ENCODE measurements at places on chromosomes 2 and 18.

GRCh38 chr18:8984131-8984721, 118.3 kb upstream of the NDUFV2 start:
- DNase-seq = no peak

- no peak for DNase-seq
Measured at GRCh38 chr2:19746137-19746600, 155.6 kb downstream of the TTC32 start.

GRCh38 chr2:176569574-176569973, 300.3 kb downstream of the MTX2 start:
- no peak for DNase-seq

DNA sequence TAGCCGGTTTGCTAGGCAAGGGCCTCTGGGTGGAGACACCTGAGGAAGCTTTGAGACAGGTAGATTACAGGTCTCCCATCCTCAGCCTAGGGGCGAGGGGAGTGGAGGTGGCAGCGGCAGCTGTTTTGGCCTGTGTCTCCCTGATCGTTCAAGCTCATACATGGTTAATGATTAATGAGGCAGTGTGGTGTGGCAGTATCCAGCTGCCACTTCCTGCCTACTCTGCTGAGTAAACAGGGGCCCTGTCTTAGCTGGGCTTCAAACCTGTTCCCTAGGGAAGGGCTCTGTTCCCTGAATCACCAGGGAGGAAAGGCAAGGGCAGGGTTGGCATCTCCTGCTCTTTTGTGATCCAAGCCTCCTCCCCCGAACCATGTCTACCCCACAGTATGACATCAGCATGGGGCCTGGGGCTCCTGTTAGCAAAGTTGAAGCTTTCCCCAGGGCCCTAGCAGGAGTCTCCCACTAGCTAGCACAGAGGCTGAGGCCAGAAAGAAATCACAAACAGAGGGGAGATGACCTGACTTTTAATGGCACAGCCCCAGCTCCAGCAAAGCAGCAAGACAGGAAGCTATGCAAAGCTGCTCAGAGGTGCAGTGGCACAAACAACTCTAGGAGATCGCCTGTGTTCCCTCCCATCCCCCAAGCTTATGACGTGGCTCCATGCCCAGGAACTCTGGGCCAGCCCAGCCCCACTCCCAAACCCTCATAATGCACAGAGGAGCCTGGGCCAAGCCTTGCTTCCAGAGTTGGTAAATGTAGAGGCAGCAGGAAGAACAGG, 3.7 kb upstream of the TUBA4B start:
- DNase-seq = peak; percentile 72

DNA sequence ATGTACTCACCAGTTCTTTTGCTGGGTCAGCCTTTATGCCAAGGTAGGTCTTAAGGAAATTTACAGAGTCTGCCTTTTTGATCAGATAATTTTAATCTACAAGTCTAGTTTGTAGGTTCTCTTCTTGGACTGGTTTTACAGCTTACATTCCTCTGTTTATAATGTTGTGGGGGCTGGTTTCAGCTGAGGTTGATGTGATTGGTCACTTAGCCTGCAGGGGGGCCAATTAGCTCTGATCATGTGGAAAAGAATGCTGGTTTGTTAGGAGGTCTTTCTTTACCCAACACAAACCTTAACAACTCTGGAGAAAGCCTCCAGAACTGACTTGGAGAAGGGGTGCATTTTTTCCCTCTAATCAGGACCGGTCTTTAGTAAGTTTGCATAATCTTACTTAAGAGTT, at the start of gene KCNJ13:
TSS of gene KCNJ13 (minus strand) at position 131 of the 400 bp plus-strand sequence. CDS start 5,203 bp downstream, outside the sequence.
- no peak for DNase-seq

- peak; percentile 44 for DNase-seq
Measured at GRCh38 chr2:64453770-64454385, at the start of gene LGALSL. Gene LGALSL (plus strand): TSS chr2:64454162. CDS start chr2:64454546, 384 bp downstream.
